ENCODE measurements at places on chromosomes 1 and 21. TPM values are rescaled to one million over a fixed set of nuclear protein-coding genes. Genes with fewer than 3 reads are reported as not detected.

Gene NHLH1
- not detected for total RNA-seq

Gene HLCS
- 5.3 TPM for total RNA-seq

- no peak overlapping the region for H3K4me3 ChIP-seq
- DNase-seq: no peak
- H3K27ac ChIP-seq: no peak overlapping the region
Observed at GRCh38 chr1:1044455-1045078, 24.6 kb downstream of the AGRN start.

DNA sequence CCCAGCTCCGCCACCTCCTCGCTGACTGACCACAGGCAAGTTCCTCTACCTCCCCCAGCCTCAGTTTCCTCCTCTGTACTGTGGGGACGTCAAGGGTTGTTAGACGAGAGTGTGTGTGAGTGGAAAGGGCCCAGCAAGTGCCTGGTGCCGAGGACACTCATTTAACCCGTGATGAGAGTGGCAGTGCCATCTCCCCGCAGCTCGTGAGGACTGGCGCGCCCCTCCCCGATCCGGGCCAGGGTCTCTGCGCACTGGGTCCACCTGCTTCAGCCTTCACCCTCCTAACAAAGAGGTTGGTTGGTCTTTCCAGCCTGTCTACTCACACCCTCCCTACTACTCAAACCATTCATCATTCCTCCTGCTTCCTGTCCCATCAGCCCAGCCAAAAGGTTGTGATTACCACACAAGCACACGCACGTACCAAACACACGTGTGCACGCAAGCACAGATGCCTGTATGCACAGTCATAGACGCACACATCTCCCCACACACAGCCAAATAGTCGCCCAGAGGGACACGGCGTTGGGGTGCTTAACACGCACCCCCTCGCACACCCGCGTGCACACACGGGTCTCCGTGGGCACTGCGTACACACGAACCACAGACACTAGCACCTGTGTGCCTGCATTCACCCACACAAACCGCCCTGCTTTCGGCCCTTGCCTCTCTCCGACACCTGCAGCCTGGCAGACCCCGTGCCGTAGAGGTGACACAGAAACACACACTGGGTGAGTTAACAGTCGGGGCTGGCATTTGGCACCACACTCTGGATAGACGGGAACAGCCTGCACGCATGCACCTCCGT lies 39.3 kb downstream of the TAS1R2 start:
- no peak for DNase-seq
- H3K27me3 ChIP-seq: peaks cover 84% of the 10 kb centered on the region
- no peak overlapping the region for H3K4me3 ChIP-seq

GRCh38 chr1:93275634-93276295 lies 69.9 kb upstream of the DR1 start:
- H3K4me1 ChIP-seq: no peaks in the 10 kb centered on the region
- no peak for DNase-seq
- no peak overlapping the region for H3K4me3 ChIP-seq
- peaks cover 9% of the 10 kb centered on the region for H3K36me3 ChIP-seq
- no peak overlapping the region for H3K27ac ChIP-seq
- no peaks in the 10 kb centered on the region for H3K27me3 ChIP-seq

- peaks cover 9% of the 10 kb centered on the region for H3K36me3 ChIP-seq
- peak overlapping the region; percentile 97 for H3K27ac ChIP-seq
- H3K27me3 ChIP-seq: no peaks in the 10 kb centered on the region
- no peak overlapping the region for H3K4me3 ChIP-seq
Observed at GRCh38 chr1:25744636-25745425, 55.2 kb upstream of the SELENON start.

- H3K4me1 ChIP-seq: peaks cover 78% of the 10 kb centered on the region
- no peak overlapping the region for H3K4me3 ChIP-seq
- H3K27ac ChIP-seq: peak overlapping the region; percentile 90
Observed at GRCh38 chr1:203287898-203288297, 17.4 kb upstream of the BTG2 start.

Gene ZNF697
- 9.4 TPM for total RNA-seq

DNA sequence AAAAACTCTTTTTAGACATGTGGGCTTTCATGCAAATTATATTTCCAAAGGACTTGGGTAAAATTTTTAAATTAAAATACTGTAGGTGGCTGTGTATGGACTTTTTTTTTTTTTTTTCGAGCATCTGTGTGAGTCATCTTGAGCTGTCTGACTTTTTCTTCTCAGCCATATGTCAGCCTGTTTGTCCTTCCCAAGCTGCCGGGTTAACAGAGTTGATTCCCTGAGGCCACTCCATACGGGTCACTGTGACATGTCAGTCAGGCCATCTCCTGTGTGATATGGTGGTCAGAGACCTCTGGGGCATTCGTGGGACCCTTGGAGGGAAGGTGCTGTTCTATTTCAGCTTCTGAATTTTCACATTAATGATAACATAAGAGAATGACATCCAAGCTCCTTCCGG lies 148.3 kb downstream of the KCNJ6 start:
- peaks cover 3% of the 10 kb centered on the region for H3K27me3 ChIP-seq
- H3K4me3 ChIP-seq: no peak overlapping the region
- H3K36me3 ChIP-seq: no peaks in the 10 kb centered on the region
- no peaks in the 10 kb centered on the region for H3K4me1 ChIP-seq

Gene L1TD1
- total RNA-seq: 0.08 TPM

- no peaks in the 10 kb centered on the region for H3K4me1 ChIP-seq
- H3K27ac ChIP-seq: no peak overlapping the region
- DNase-seq: peak; percentile 19
Observed at GRCh38 chr1:38191461-38191860, 144.9 kb upstream of the POU3F1 start.

Gene CYP2J2
- total RNA-seq: 91.7 TPM

Gene LHX4
- not detected for total RNA-seq

GRCh38 chr1:65531972-65532570 lies 111.6 kb downstream of the LEPR start:
- H3K27me3 ChIP-seq: no peaks in the 10 kb centered on the region
- no peak overlapping the region for H3K27ac ChIP-seq
- H3K4me3 ChIP-seq: no peak overlapping the region
- H3K4me1 ChIP-seq: peaks cover 9% of the 10 kb centered on the region

DNA sequence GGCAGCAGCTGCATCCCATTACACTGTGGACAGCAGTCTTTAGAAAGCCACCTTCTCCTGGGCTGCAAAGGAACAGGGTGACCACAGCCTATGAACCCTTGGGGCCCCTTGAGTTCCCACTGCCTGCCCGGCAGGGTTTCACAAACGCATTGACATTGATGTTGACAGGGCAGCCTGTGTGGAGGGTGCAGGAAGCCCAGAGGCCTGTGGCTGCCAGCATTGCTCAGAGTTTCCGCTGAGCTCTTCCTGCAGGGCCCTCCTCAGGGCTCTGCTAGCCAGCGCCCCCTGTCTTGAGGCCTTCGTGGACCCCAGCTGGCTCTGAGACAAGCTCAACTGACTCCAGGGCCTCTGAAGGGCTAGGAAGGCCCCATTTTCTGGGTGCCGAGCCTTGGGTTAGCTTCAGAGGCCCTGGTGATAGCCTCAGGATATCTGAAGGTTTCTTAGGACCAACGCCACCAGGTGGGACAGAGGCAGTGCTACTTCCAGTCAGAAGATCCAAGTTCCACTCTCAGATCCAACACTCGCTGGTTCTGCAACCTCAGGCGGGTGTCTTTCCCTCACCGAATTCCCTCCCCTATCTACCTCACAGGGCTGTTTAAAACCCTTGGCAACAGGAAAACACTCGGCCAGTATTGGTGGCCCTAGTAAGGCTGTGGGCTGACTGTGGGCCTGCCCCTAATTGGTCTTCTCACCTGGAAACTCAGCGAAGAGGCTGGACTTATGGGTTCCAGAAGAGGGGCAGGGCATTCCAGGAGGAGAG lies 27.2 kb upstream of the EPS8L3 start:
- no peaks in the 10 kb centered on the region for H3K27me3 ChIP-seq
- no peaks in the 10 kb centered on the region for H3K36me3 ChIP-seq
- H3K4me1 ChIP-seq: peaks cover 63% of the 10 kb centered on the region
- H3K4me3 ChIP-seq: no peak overlapping the region
- peak overlapping the region; percentile 59 for H3K27ac ChIP-seq

Gene TNFRSF4
- total RNA-seq: 2.2 TPM

Gene INTS7
- 9.5 TPM for total RNA-seq

Gene OR2T3
- total RNA-seq: not detected

Gene CD164L2
- total RNA-seq: not detected

GRCh38 chr21:34615487-34615814 lies 538 bp upstream of the RCAN1 start:
- no peaks in the 10 kb centered on the region for H3K27me3 ChIP-seq
- DNase-seq: no peak
- H3K36me3 ChIP-seq: no peaks in the 10 kb centered on the region
- H3K27ac ChIP-seq: peak overlapping the region; percentile 91
- peaks cover 65% of the 10 kb centered on the region for H3K4me1 ChIP-seq
- peak overlapping the region; percentile 87 for H3K4me3 ChIP-seq

DNA sequence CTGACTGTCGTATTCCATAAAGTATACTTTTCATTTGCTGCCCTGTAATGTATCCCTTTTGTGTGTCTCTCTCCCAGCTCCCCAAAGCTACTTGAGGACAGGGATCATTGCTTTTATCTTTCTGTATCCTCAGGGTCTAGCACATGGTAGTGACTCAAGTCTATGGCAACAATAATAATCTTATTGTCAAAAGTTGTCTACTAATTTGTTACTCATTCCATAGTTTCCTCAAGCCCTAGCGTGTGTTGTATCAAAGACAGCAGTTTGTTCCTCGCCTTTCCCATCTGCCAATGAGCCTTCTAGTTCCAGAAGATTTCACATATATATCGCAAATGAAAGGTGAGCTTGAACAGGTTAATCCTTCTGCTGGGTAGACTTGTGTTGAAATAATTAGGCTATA lies 9.8 kb upstream of the SLC30A1 start:
- no peaks in the 10 kb centered on the region for H3K36me3 ChIP-seq
- no peak overlapping the region for H3K4me3 ChIP-seq
- no peaks in the 10 kb centered on the region for H3K4me1 ChIP-seq
- no peaks in the 10 kb centered on the region for H3K27me3 ChIP-seq

DNA sequence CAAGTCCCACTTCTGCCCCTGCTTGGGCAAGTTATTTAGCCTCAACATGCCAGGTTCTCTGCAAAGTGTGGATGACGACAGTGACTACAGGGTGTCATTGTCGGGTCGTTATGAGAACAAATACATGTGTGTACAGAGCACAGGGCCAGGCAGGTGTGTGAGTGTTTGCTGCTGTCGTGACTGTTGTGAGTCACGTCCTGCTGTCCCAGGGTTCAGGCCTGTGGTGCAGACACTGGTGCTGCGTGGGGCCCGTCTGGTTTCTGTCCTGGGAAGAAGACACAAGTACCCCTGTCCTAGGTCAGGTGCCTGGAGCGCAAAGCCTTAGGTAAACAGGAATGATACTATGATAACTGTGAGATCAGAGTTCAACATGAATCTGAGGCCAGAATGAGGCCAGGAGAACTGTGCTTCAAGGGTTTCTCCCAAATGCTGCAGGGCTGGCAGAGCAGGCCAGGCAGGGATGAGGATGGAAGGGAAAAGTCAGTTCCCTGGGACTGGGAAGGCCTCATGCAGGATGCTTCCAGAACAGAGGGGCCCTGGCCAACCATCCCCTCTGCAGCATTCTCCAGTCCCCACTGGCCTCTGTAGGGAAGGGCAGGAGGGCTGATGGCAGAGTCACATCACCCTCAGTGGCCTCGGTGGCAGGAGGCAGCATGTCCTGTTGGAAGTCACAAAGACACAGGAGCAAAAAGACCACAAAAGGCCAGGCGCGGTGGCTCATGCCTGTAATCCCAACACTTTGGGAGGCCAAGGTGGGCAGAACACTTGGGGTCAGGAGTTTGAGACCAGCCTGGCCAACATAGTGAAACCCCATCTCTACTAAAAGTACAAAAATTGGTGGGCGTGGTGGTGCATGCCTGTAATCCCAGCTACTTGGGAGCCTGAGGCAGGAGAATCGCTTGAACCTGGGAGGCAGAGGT lies 15.7 kb downstream of the GPR157 start:
- peaks cover 15% of the 10 kb centered on the region for H3K36me3 ChIP-seq
- H3K27ac ChIP-seq: no peak overlapping the region
- DNase-seq: no peak
- H3K4me1 ChIP-seq: peaks cover 18% of the 10 kb centered on the region

DNA sequence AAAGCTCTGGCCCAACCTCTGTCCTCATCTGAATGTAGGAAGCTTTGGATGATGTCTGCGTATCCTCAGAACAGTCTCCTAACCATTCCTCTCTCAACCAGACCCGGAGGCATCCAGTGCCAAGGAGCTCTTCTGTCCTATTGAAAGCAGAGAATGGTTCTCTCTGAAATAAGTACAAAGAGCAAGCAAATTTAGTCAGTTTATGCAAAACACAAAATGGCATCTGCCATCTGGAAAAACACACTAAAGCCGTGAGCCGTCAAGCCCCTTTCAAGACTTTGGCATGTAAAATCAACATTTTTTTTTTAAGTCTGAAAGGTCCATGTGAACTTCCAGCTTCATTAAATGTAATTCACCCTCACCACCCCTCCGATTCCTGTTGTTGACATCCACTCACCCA lies 21.7 kb upstream of the PROX1 start:
- no peak for DNase-seq
- H3K4me3 ChIP-seq: no peak overlapping the region
- H3K27me3 ChIP-seq: peaks cover 16% of the 10 kb centered on the region
- H3K36me3 ChIP-seq: no peaks in the 10 kb centered on the region
- H3K27ac ChIP-seq: no peak overlapping the region

DNA sequence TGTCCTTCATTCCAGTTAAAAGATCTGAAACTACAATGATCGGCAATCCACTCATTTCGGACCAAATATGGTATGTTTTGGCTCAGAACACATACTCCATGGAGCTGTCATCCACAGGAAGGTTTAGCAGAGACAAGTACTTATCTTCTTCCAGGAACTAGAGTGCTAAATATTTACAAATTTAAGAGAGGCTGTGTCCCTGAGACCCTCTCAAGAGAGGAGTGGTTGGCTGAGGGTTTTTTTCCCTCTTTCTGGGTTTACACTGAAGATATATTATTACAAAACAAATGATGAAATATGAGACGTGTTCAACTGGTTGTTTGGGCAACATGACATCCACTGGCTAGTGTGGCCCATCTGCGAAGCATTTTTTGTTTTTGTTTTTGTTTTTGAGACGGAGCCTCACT lies 25.9 kb upstream of the NID1 start:
- H3K27me3 ChIP-seq: no peaks in the 10 kb centered on the region
- DNase-seq: no peak
- no peak overlapping the region for H3K4me3 ChIP-seq
- H3K27ac ChIP-seq: no peak overlapping the region

Gene OPRD1
- not detected for total RNA-seq

Gene PADI2
- 0.49 TPM for total RNA-seq

Gene ZBTB37
- total RNA-seq: 7.6 TPM

GRCh38 chr1:42319128-42319851 lies 15.7 kb downstream of the FOXJ3 start:
- H3K4me3 ChIP-seq: peak overlapping the region; percentile 29
- no peaks in the 10 kb centered on the region for H3K36me3 ChIP-seq
- peaks cover 92% of the 10 kb centered on the region for H3K4me1 ChIP-seq
- no peak for DNase-seq
- no peaks in the 10 kb centered on the region for H3K27me3 ChIP-seq

Gene CRB1
- 0.05 TPM for total RNA-seq

GRCh38 chr1:227317523-227318015 lies 723 bp downstream of the CDC42BPA start:
- H3K36me3 ChIP-seq: no peaks in the 10 kb centered on the region
- peak; percentile 29 for DNase-seq
- peak overlapping the region; percentile 98 for H3K27ac ChIP-seq
- H3K4me3 ChIP-seq: peak overlapping the region; percentile 77

- H3K36me3 ChIP-seq: no peaks in the 10 kb centered on the region
- peaks cover 78% of the 10 kb centered on the region for H3K27me3 ChIP-seq
- H3K4me1 ChIP-seq: peaks cover 24% of the 10 kb centered on the region
- no peak overlapping the region for H3K4me3 ChIP-seq
- DNase-seq: no peak
Observed at GRCh38 chr1:76864383-76864782, 2.9 kb upstream of the ST6GALNAC5 start.

GRCh38 chr1:73947009-73947408 lies 251.0 kb downstream of the LRRIQ3 start:
- H3K4me3 ChIP-seq: no peak overlapping the region
- no peaks in the 10 kb centered on the region for H3K4me1 ChIP-seq
- no peak for DNase-seq
- no peak overlapping the region for H3K27ac ChIP-seq
